Pancreas (tissue), 10 donors: ENCODE measurements at places on chromosomes 7 and 10. TPM values are rescaled to one million over a fixed set of nuclear protein-coding genes. Genes with fewer than 3 reads are reported as not detected.

Gene PILRA
- 0.88 TPM for total RNA-seq

Gene STEAP1
- total RNA-seq = 1.4 TPM

GRCh38 chr10:2782265-2782664 lies 285.1 kb upstream of the PFKP start:
- DNase-seq = no peak

DNA sequence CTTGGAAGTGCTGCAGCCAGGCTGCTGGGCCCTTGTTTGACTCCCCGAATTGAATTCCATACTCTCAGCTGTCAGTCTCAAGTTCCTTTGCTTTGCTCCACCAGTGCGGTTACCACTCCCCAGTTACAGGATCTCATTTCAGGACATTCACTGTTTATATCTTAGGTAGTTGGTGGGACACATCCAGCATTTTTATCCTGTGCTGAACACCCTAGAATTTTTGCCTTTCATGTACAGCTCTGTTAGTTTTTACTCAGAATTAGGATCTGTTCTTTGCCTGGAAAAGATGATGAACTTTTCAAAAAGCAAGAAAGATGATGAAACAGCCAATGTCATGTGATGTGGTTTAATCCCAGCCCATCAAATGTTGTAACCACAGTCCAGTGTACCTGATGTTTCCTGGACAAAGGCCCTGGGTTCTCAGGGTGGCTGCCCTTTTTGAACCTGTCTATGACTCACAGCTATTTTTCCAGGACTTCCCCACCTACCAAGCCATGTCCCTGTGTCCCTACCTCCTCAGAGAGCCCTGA lies 149.7 kb downstream of the NOC3L start:
- DNase-seq = no peak

- no peak for DNase-seq
These were observed 12.7 kb upstream of the GJD4 start for GRCh38 chr10:35592441-35592840.

- DNase-seq = no peak
These were observed 165.9 kb downstream of the ABCA13 start for GRCh38 chr7:48337012-48337621.
